ENCODE measurements at places on chromosomes 12 and 14. TPM values are rescaled to one million over a fixed set of nuclear protein-coding genes. Genes with fewer than 3 reads are reported as not detected.

The AMDHD1 gene
- total RNA-seq: 0.88 TPM

The RECQL gene
- 25.8 TPM for total RNA-seq

The HPD gene
- 0.93 TPM for total RNA-seq

The NPFF gene
- not detected for total RNA-seq

The RAD9B gene
- 0.93 TPM for total RNA-seq

The IAPP gene
- total RNA-seq: not detected

The TUBA1A gene
- total RNA-seq: 311 TPM

The GOLGA3 gene
- 44.4 TPM for total RNA-seq

The SERPINA6 gene
- 1.2 TPM for total RNA-seq

The GXYLT1 gene
- 19.2 TPM for total RNA-seq

The TRIM9 gene
- 1.6 TPM for total RNA-seq

The OR6C2 gene
- total RNA-seq: not detected

The DNM1L gene
- total RNA-seq: 79.7 TPM

The DBX2 gene
- 0.12 TPM for total RNA-seq

The PRB2 gene
- not detected for total RNA-seq

The KRT79 gene
- not detected for total RNA-seq

The TSPAN9 gene
- 94.7 TPM for total RNA-seq

The KLRF1 gene
- 0.70 TPM for total RNA-seq

The DEGS2 gene
- total RNA-seq: 11.5 TPM

The TROAP gene
- total RNA-seq: 13.0 TPM

The SCN8A gene
- 3.7 TPM for total RNA-seq

The FOXA1 gene
- 3.2 TPM for total RNA-seq

The PLEK2 gene
- 1.3 TPM for total RNA-seq

The TSPAN19 gene
- 0.41 TPM for total RNA-seq

The PRICKLE1 gene
- total RNA-seq: 85.7 TPM

The SERPINA1 gene
- total RNA-seq: 27.6 TPM

The RASSF8 gene
- 46.0 TPM for total RNA-seq

The AQP2 gene
- total RNA-seq: 339 TPM

The TESPA1 gene
- total RNA-seq: 0.64 TPM

The TAS2R30 gene
- 15.6 TPM for total RNA-seq

The PMEL gene
- total RNA-seq: 3.2 TPM

The CPNE6 gene
- not detected for total RNA-seq

The PTHLH gene
- total RNA-seq: 0.99 TPM

The CLMN gene
- total RNA-seq: 34.1 TPM

The KLRG1 gene
- total RNA-seq: 3.9 TPM

The LMNTD1 gene
- not detected for total RNA-seq

The FOXG1 gene
- 0.06 TPM for total RNA-seq

The BDKRB1 gene
- 0.23 TPM for total RNA-seq

The GALNT6 gene
- 8.6 TPM for total RNA-seq

The SPRING1 gene
- total RNA-seq: 92.5 TPM

Data from metanephros (tissue), 2 donors.